Tibial nerve (tissue), 4 donors: ENCODE measurements at places on chromosomes 12 and 14. TPM values are rescaled to one million over a fixed set of nuclear protein-coding genes. Genes with fewer than 3 reads are reported as not detected.

DNA sequence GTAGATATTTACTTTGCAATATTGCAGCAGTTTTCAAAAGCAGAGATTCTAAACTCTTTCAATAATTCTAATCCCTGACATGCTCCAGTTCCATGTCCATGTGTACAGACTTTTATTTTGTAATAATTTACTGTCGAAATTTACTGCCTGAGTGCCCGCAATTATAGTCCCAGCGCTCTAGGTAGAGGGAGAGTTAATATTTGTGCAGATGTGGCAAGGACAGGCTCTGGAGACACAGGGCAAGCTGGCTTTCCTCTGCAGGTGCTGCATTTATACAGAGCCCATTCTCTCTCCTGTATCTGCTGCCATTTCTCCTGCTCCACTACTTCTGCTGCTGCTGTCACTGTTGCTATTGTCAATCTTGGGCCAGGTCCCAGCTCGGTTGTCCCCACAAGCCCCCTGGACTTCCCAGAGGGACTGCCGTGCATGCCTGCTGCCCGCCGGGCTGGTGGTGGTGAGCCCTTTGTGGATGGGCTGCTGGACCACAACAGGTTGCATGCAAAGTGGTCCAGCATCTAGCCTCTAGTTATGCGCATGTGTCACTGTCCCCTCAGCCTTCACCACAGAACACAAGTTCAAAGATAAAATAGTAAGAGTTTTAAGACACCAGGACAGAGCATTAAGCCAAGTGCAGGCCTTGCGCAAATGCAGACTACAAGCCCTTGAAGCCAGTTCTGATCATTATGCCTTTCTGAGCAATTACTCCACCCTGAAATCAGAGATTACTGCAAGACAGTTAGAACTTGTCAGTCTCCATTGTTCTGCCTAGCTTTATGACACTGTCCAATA, 40.8 kb upstream of the CSRP2 start:
- H3K4me3 ChIP-seq, result no peak overlapping the region
- H3K36me3 ChIP-seq, result no peaks in the 10 kb centered on the region
- no peaks in the 10 kb centered on the region for H3K27me3 ChIP-seq

- H3K36me3 ChIP-seq, result no peaks in the 10 kb centered on the region
- H3K27ac ChIP-seq, result no peak overlapping the region
- no peaks in the 10 kb centered on the region for H3K4me1 ChIP-seq
- H3K27me3 ChIP-seq, result no peaks in the 10 kb centered on the region
Observed at GRCh38 chr14:69149461-69150244, 3.3 kb downstream of the DCAF5 start.

GRCh38 chr12:50916292-50916691, 36.1 kb upstream of the HIGD1C start:
- no peaks in the 10 kb centered on the region for H3K4me1 ChIP-seq
- H3K4me3 ChIP-seq, result no peak overlapping the region
- H3K27ac ChIP-seq, result no peak overlapping the region
- no peak for DNase-seq
- H3K27me3 ChIP-seq, result no peaks in the 10 kb centered on the region

DNA sequence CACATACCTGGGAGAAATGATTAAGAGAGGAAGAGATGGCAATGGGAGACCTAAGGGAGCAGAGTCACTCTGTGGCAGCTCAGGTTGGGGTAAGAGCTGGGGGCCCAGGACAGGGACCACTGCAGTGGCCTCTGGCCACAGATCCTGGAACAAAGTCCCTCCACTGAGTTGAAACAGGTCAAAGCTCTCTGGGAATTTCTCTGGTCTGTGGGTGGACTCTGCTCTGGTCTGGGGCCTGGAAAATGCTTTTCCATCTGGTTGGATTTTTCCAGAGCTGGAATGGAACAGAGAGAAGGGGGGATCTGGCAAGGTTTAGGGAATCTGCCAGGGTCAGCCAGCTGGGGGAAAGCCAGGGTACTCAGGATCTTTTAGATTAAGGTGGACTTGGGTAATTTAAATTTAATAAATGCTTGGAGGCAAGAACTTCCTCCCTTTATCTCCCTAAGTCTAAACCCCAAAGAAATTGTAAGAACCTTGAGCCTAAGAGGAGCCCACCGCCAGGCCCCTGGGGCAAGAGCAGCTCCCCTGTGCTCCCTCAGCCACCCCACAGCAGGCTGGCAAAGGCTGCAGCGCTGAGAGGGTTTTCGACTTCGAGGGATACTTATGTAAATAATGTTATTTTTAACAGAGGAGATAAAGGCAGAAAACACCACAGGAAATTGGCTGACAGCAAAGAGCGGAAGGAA, 3.7 kb downstream of the HOXC10 start:
- peak overlapping the region; percentile 32 for H3K27ac ChIP-seq
- no peaks in the 10 kb centered on the region for H3K36me3 ChIP-seq
- H3K4me1 ChIP-seq, result no peaks in the 10 kb centered on the region
- H3K27me3 ChIP-seq, result peaks cover 89% of the 10 kb centered on the region

- peaks cover 25% of the 10 kb centered on the region for H3K4me1 ChIP-seq
- H3K27ac ChIP-seq, result no peak overlapping the region
- no peaks in the 10 kb centered on the region for H3K27me3 ChIP-seq
- DNase-seq, result no peak
- no peaks in the 10 kb centered on the region for H3K36me3 ChIP-seq
Observed at GRCh38 chr12:24778486-24779304, 170.2 kb downstream of the BCAT1 start.

GRCh38 chr12:111584959-111585358, 14.2 kb downstream of the ATXN2 start:
- H3K27me3 ChIP-seq, result no peaks in the 10 kb centered on the region
- peaks cover 5% of the 10 kb centered on the region for H3K4me1 ChIP-seq
- H3K4me3 ChIP-seq, result no peak overlapping the region

DNA sequence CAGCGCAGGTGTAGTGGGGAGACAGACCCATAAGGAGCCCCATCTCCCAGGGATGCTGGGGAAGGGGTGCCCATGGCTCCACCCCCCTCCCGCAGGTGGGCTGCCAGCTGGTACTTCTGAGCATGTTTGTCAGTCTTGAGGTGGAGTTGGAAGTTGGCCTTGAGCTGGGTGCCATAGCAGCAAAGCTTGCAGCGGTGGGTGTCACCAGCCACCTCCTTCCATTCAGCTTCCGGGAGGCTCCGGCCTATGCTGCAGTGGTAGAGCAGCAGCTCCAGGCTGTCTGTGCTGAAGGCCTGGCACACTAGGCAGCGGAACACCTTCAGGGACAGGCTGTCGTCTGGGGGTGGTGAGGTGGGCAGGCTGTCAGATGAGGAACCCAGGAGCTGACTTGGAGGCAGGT, 18.9 kb downstream of the ZFHX2 start:
- no peaks in the 10 kb centered on the region for H3K27me3 ChIP-seq
- no peak for DNase-seq
- no peaks in the 10 kb centered on the region for H3K36me3 ChIP-seq

GRCh38 chr12:52380271-52380694, 5.2 kb downstream of the KRT84 start:
- no peaks in the 10 kb centered on the region for H3K27me3 ChIP-seq
- no peak for DNase-seq
- H3K36me3 ChIP-seq, result no peaks in the 10 kb centered on the region
- H3K4me1 ChIP-seq, result no peaks in the 10 kb centered on the region
- H3K27ac ChIP-seq, result no peak overlapping the region

DNA sequence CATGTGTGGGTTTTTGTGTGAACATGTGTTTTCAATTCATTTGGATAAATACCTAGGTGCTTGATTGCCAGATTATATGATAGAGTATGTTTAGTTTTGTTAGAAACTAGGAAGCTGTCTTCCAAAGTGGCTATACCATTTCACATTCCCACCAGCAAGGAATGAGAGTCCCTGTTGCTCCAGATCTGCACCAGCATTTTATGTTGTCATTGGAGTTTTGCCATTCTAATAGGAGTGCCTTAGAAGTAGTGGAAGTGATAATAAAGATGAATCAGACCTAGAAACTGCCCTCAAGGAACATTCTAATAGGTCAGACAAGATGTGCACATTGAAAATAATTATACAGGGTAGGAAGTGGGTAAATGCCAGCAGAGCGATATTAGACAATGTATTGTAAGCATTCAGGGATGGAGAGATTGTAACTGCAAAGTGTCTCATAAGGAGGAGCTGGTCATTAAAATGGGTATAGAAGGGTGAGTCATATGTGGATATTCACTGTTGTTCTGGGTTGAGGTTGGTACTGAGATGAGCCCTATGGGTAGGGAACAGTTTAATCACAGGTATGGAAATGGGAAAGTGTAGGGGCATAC, 71.4 kb downstream of the MNAT1 start:
- H3K4me3 ChIP-seq, result no peak overlapping the region
- H3K4me1 ChIP-seq, result no peaks in the 10 kb centered on the region
- no peak overlapping the region for H3K27ac ChIP-seq
- no peaks in the 10 kb centered on the region for H3K36me3 ChIP-seq
- no peak for DNase-seq

DNA sequence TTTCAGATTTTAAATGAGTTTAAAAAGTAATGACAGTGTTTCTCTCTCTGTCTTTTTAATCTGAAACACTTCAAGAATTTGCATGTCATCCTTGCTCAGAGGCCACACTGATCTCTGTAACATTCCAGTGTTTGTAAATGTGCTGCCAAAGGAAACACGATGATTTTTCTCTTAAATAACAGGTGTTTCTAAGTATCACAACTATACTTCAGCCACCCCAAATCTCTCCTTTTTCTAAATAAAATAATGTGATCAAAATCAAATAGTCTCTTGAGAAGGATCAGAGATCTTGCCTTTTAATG, 3.3 kb upstream of the GALC start:
- H3K36me3 ChIP-seq, result no peaks in the 10 kb centered on the region
- DNase-seq, result no peak
- H3K27me3 ChIP-seq, result no peaks in the 10 kb centered on the region
- H3K4me1 ChIP-seq, result peaks cover 37% of the 10 kb centered on the region

- no peaks in the 10 kb centered on the region for H3K4me1 ChIP-seq
- H3K4me3 ChIP-seq, result no peak overlapping the region
- H3K27me3 ChIP-seq, result no peaks in the 10 kb centered on the region
- no peak for DNase-seq
- no peak overlapping the region for H3K27ac ChIP-seq
Observed at GRCh38 chr12:2389079-2389790, 336.4 kb downstream of the CACNA1C start.

- H3K36me3 ChIP-seq, result no peaks in the 10 kb centered on the region
- H3K27ac ChIP-seq, result no peak overlapping the region
- peaks cover 57% of the 10 kb centered on the region for H3K4me1 ChIP-seq
Observed at GRCh38 chr14:68380329-68380741, 412.5 kb downstream of the ZFP36L1 start.

- H3K36me3 ChIP-seq, result peaks cover 29% of the 10 kb centered on the region
- H3K4me3 ChIP-seq, result no peak overlapping the region
- no peaks in the 10 kb centered on the region for H3K4me1 ChIP-seq
- no peak for DNase-seq
- no peaks in the 10 kb centered on the region for H3K27me3 ChIP-seq
- H3K27ac ChIP-seq, result no peak overlapping the region
Observed at GRCh38 chr12:122230798-122231197, 4.9 kb upstream of the DIABLO start.

DNA sequence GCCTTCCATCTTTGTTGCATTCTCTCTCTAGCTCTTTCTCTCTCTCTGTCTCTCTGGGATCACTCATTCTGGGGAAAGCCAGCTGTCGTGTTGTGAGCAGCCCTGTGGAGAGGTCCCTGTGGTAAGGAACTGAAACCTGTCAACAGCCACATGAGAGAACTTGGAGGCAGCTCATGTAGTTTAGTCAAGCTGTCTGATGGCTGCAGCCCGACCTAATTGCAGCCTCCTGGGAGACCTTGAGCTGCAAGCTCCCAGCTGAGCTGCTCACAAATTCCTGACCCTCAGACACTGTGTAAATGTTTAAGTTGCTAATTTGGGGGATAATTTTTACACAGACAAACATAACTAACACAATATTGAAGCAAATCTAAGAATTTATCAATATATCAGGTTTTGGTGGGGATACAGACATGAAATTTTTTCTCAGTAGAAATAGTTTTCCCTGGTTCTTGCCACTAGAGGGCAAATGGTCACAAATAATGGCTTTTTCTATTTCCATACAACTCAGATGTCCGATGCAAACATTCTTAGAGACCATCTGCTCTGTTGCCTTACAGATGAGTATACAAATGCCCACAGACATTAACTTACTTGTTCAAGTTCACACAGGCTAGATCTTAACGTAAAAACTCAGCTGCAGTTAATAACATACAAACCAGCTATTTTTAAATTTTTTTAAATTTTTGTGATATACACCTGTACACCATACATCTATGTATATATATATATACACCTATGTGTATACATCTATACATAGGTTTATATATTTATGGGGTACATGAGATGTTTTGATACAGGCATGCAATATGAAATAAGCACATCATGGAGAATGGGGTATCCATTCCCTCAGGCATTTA, 15.5 kb upstream of the KRR1 start:
- no peaks in the 10 kb centered on the region for H3K27me3 ChIP-seq
- H3K27ac ChIP-seq, result no peak overlapping the region
- no peak overlapping the region for H3K4me3 ChIP-seq

- DNase-seq, result no peak
- H3K27ac ChIP-seq, result no peak overlapping the region
- no peak overlapping the region for H3K4me3 ChIP-seq
- no peaks in the 10 kb centered on the region for H3K36me3 ChIP-seq
- peaks cover 8% of the 10 kb centered on the region for H3K27me3 ChIP-seq
Observed at GRCh38 chr12:4261655-4262054, 11.9 kb upstream of the CCND2 start.

DNA sequence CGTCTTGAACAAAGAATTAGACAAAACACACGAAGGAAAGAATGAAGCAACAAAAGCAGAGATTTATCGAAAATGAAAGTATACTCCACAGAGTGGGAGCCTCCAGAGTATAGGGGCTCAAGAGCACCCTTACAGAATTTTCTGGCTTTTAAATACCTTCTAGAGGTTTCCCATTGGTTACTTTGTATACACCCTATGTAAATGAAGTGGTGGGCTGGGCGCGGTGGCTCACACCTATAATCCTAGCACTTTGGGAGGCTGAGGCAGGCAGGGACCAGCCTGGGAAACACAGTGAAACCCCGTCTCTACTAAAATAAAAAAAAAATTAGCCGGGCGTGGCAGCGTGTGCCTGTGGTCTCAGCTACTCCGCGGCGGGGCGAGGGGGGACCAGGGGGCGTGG, 13.1 kb upstream of the DNM1L start:
- no peaks in the 10 kb centered on the region for H3K27me3 ChIP-seq
- H3K4me3 ChIP-seq, result no peak overlapping the region
- no peak overlapping the region for H3K27ac ChIP-seq
- no peaks in the 10 kb centered on the region for H3K36me3 ChIP-seq
- H3K4me1 ChIP-seq, result no peaks in the 10 kb centered on the region
- no peak for DNase-seq

The KLRF1 gene
- 0.78 TPM for total RNA-seq

The IAPP gene
- not detected for total RNA-seq

The RFLNA gene
- 11.4 TPM for total RNA-seq
